GM19239 (cell line): ENCODE measurements at places on chromosomes 3 and 15.

DNA sequence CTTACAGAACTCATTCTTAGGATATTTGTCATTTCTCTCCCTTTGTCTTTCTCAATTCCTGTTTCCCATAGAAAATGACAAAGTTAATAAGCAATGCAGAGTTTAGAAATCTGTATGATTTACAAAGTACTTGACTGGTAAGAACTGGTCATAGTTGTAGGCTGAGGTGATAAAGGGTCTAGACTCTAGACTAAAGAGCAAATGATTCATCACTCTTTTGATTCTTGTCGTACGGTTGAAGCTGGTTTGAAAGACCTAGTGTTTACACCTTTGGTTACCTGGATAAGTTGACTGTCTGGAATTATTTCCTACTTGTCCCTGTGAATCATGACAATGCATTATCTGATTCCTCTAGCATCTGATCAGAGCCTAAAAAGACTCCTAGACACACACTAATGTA lies 58.9 kb upstream of the TP63 start:
- no peak for DNase-seq

- DNase-seq: no peak
Measured at GRCh38 chr3:184234224-184234623, 4.8 kb downstream of the VWA5B2 start.

DNA sequence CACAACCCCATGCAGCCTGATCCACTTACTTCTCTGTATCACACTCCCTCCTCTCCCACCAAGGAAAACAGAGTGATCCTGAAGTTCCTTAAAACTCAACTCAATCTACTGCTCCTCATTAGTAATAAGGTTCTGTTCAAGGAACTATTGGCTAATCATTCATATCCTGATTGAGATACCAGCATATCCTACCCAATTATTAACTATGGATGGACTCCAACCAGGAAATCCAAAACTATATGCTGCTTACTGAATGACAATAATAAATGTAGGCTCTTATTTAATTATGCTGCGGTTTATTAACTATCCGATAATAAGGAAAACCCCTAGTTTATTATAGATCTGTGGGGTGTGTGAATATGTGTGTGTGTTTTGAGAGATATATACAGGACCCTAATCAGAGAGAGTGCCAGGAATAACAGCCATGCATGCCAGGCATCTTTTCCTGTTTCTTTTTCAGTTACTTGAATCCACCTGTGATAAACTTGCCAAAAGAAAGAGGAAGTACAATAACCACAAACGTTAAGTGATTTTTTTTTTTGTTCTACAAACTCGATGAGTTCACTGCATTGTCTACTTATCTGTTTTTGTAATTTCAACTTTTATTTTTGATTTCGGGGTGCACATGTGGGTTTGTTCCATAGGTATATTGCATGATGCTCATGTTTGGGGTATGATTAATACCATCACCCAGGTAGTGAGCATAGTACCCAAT lies 1031.7 kb upstream of the CFAP20DC start:
- DNase-seq: no peak

GRCh38 chr3:45657853-45658252 lies 31.3 kb upstream of the SACM1L start:
- no peak for DNase-seq

GRCh38 chr3:197907196-197907595 lies 42.8 kb upstream of the RPL35A start:
- no peak for DNase-seq

GRCh38 chr15:60480888-60481287 lies 1.9 kb upstream of the ICE2 start:
- DNase-seq: no peak

- no peak for DNase-seq
Measured at GRCh38 chr3:75110741-75111140, 496.3 kb upstream of the CNTN3 start.

DNA sequence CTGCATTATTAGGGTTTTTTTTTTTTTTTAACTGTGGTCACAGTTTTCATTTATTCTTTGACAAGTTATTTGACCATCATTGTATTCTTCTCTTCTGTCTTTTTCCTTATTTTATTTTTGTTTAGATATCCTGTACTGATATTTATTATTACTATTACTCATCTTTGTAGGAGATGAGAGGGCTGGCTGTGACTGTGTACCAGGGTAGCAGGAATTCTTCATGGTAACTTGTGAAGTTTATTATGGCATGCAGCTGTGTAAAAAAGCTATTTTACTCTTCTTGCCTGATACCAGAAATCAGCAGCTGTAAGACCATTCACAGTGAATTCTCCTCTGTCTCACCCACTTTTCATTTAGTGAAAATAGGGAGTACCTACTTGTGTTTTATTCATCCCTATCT lies 44.5 kb downstream of the ATP6V1A start:
- DNase-seq: no peak

- DNase-seq: no peak
Measured at GRCh38 chr3:152636651-152637050, 198.3 kb upstream of the P2RY1 start.

DNA sequence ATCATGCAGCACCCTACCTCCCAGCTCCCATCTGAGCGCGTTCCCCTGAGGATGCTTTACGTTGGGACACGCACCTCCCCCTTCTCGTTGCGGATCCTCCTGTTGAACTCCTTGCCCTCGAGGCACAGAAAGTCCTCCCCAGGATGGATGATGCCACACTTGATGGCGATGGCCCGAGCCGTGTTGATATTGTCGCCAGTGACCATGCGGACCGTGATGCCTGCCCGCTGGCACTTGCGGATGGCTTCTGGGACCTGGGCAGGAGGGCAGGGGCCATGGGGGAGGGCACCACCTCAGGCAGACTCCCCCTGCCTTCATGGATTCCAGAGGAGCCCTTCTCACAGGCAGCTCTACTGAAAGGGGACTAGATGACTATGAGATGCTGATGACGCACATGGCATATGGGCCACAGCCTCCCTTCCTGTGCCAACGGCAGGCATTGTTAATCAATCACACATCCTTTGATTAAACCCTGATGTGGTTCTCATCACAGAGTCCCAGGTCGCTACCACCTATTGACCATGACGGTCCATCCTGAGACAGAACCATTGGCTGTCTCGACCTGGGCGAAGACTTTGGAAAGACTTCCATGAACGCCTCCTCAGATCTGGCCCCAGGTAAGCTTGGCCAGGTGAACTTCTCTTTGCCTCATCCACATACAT lies 29.5 kb upstream of the SEC13 start:
- no peak for DNase-seq

- no peak for DNase-seq
Measured at GRCh38 chr15:40032125-40032839, 6.7 kb downstream of the SRP14 start.

- no peak for DNase-seq
Measured at GRCh38 chr15:79972863-79973262, 1.9 kb upstream of the BCL2A1 start.

GRCh38 chr3:40586901-40587300 lies 62.1 kb downstream of the ZNF621 start:
- DNase-seq: no peak

DNA sequence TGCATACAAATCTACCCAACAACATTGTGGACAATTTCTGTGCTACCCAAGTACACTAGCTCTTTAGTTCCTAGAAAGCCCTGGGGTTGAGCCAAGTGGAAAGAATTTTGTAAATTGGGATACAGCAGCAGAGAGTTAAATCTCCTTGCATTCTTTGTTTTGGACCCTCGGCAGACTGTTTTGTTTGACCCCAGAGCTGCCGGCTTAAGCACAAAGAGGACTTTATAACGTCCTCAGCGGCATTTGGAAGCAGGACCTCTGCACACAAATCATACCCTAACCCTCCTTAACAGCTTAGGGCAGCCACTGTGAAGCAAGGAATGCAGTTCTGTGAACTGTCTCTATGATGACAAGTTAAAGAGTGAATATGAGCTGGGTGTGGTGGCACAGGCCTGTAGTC lies 415.3 kb downstream of the CNTN4 start:
- no peak for DNase-seq

- no peak for DNase-seq
Measured at GRCh38 chr3:64502284-64502683, 185.5 kb downstream of the ADAMTS9 start.

- no peak for DNase-seq
Measured at GRCh38 chr3:30421266-30421665, 185.1 kb upstream of the TGFBR2 start.

DNA sequence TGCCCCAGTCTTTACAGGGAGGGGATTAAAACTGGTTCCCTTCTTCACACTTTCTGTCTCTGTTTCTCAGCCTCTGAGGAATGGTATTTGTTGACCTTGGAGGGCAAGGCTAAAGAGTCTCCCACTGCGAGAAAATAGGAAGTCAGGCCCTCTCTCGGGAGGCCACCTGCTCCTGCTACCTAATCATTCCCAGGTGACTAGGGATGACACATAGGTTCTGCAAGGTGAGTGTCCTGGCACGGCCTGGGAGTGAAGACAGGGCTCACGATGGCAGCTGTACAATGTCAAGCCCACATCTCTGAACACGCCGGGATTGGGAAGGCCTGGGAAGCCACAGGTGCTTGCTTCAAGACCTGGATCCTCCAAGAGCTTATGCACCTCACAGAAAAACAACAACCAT lies 314.2 kb downstream of the NTRK3 start:
- DNase-seq: no peak

GRCh38 chr3:149151843-149152242 lies 22.4 kb downstream of the HPS3 start:
- no peak for DNase-seq

DNA sequence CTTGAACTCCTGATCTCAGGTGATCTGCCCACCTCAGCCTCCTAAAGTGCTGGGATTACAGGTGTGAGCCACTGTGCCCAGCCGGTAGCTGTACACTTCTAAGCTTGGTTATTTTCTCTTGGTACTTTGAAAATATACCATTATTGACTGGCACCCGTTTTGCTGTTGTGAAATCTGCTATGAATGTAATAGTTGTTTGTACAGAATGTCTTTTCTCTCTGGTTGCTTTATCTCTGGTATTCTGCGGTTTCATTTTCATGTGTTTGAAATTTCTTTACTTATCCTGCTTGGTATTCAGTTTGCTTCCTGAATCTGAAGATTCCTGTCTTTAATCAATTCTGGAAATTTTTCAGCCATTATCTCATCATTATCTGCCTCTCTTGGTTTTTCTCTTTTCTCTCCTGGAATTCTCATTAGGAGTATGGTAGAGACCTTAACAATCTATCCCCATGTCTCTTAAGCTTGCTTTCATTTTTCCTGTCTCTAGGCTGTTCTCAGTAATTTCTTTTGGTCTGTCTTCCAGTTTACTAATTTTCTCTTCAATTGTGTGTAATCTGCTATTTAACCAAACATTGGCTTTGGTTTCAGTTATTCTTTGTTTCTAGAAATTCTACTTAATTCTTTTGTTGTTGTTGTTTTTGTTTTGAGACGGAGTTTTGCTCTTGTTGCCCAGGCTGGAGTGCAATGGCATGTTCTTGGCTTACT lies 2.8 kb upstream of the PAK2 start:
- DNase-seq: no peak

DNA sequence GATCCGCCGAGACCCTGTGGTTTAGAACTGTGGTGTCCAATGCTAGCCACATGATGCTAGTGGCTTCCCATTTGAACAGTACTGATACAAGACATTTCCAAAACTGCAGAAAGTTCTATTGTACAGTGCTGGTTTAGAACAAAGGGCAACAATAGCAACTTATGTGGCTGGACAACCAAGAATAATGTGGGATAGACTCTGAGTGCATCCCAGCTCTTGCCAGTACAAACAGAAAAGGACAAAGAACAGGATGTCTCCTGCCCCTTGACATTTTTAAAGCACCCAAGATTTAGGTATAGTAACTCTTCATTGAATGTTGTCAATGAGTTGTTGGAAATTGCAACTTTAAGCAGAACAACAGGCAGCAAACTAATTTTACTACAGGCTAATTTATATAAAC lies 107.3 kb downstream of the ZNF385D start:
- no peak for DNase-seq

DNA sequence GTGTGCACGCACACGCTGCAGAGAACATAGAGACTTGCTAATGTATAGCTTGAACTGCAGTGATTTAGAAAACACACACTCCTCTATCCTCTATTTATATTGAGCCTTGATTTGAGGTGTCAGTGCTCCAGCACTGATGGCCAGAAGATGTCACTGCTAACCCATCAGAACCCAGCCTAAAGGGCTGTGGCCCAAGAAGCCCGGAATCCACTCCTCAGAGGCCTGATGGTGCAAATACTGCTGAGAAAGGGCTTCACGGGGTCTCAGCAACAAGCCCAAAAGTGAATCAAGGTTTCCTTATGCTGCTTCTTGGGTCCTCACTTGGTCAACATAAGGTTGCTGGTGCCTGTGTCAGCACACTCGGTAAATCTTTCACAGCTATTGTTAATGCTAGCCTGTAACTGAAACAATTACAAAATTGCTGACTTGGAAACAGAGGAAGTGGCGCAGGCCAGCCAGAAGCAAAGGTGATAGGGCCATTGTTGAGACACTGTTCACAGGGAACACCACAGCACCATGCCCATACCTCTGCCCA lies 60.3 kb downstream of the HEG1 start:
- DNase-seq: peak; percentile 70

DNA sequence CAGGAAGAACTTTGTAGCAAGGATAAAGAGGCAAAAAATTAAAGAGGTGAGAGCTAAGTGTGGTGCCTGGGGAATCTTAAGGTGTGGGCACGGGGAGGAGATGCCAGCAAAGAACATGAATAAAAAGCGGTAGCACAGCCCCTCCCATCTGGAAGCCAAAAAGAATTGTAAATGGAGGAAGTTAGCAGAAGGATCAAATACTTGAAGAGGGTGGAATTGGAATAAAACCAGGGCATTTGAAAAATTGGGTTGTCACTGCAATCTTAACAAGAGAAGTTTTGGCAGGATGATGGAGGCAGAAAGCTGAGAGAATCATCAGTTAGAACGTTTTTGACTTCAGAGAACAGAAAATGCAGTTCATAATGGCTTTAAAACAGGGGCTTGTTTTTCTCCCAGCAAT lies 2.4 kb downstream of the CCR2 start:
- no peak for DNase-seq

DNA sequence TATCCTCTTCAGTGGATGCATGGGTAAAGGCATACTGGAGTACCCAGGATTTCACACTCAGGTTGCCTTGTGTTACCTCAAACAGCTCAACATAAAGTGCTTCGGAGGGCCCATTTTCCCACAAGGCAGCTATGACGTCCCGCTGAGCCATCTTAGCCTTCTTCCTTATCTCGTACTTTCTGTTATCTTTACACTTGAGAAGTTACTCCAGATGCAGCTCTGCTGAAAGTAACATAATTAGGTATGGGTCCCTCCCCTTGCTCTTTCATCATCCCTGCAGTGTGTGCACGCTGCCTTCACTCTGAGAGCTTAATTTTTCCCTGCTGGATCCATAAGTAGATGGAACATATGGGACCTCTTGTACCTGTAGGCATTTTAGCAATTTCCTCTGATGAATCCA lies 410.3 kb downstream of the AGBL1 start:
- DNase-seq: no peak

GRCh38 chr15:86164232-86164898 lies 84.7 kb downstream of the AGBL1 start:
- no peak for DNase-seq

GRCh38 chr3:98800401-98800800 lies 37.3 kb downstream of the ST3GAL6 start:
- DNase-seq: no peak
